ENCODE measurements at places on chromosomes 3 and 15.

DNA sequence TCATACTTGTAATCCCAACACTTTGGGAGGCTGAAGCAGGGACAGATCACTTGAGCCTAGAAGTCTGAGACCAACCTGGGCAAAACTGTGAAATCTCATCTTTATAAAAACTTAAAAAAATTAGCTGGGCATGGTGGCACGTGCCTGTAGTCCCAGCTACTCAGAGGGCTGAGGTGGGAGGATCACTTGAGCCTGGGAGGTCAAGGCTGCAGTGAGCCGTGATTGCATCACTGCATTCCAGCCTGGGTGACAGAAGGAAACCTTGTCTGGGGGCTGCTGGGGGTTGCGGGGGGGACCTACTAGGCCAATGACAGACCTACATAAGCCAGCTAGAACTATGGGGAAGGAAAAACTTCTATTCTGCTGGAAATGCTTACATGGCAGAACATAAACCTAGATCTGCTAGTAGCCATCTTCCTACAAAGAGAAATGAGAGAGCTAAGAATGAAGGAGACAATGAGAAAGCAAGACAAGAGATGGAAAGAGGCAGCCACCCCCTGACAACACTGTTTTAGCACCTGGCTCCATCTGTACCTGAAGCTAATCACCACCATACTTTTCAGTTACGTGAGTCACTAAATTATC is 23.9 kb downstream of the FOXP1 start:
- DNase-seq: no peak

DNA sequence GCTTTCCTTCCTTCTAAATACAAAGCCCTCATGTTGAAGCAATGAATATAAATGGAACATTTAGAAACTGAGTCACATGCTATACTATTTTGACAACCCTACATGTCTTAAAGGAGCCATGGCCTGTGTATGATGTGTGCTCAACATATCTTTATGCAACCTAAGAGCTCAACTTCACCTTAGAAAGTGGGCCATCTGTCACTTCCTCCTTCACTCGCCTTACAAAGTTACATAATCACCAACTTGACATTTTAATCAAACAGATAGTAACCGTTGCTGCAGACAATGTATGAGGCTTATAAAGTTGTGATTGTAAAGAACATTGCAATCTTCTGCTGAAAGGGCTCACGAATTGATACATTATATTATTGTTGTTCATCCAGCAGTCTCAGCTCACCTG is 163.6 kb downstream of the SERPINI1 start:
- peak; percentile 55 for DNase-seq

GRCh38 chr15:87193481-87193880 is 1063.1 kb downstream of the NTRK3 start:
- no peak for DNase-seq

DNA sequence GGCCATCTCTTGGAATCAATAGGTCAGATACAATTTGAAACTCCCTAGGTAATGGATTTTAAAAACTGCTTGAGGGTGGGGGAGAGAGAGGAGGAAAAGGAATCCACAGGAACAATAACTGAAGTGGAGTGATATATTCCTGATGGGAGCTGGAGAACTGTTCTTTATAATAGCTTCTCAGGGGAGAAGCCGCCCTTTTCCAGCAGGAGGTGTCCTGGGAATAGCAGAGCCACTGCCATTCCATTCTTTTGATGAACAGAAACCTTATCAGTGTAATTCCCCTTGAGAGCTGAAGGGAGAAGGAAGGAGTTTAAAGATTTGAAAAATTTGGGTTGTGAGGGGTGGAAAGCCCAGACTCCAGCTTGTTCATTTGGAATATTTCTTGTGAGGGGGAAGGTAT is 504.9 kb upstream of the DPH6 start:
- DNase-seq: no peak

DNA sequence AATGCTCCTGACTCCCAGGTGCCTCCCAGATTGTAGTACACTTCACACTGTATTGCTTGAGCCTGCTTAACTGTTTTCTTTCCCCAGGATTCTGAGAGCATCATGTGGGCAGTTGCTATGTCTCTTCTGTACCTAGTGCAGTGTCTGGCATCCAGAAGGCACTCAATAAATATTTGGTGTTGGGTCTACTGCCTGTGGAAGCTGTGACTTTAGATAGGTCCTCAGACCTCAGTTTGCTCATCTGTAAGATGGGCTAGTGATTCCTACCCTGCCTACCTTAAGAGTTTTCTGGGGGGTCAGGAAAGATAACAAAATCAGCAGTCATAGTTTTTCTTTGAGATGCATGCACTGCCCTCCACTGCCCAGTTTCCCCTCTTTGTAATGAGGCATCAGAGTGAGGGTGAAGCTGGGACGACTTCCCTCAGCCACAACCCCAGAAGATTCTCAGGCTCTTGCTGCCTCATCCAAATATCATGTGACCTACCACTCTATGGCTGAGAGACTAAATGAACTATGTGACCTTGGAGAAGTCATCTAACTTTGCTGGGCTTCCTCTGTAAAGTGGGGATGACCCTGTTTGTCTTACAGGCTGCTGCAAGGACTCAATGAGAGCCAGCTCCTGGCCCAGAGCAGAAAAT is 50.4 kb downstream of the ATP2B2 start:
- DNase-seq: peak; percentile 73

DNA sequence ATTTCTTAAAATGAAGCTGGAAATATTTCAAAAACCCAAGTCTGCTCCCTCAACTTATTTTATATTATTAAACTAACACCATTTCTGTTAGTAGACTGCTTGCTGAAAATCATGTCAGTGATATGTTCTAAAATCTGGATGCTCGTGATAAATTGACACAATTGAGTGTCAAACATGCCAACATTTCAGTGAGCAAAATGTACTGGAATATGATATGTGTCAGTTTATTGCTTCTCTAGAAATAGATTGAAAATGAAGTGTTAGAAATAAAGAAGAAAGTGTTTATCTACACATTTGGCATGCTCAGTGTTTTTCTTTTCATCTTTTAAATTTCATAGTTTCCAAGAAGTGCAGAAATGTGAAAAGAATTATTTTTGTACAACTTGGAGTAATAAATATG is 624.6 kb downstream of the SI start:
- no peak for DNase-seq

DNA sequence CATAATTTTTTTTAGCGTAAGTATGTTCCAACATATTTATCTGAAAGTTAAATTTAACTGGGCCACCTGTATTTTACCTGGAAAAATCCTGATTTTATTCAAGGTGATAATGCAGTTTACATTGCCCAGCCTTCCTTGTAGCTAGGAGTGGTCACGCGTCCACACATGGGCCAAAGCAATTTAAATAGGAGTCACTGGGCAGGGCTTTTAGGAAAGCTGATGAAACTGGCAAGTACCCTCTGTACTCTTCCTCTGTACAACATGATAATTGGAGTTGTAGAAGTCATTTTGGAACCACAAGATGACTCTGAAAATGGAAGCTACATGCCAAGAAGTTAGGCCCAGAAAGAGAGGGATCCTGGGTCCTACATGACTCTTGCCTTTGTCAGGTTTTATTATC is 9.5 kb downstream of the BTD start:
- DNase-seq: no peak

- no peak for DNase-seq
Measured at GRCh38 chr3:190366133-190366532, 21.8 kb upstream of the CLDN16 start.

DNA sequence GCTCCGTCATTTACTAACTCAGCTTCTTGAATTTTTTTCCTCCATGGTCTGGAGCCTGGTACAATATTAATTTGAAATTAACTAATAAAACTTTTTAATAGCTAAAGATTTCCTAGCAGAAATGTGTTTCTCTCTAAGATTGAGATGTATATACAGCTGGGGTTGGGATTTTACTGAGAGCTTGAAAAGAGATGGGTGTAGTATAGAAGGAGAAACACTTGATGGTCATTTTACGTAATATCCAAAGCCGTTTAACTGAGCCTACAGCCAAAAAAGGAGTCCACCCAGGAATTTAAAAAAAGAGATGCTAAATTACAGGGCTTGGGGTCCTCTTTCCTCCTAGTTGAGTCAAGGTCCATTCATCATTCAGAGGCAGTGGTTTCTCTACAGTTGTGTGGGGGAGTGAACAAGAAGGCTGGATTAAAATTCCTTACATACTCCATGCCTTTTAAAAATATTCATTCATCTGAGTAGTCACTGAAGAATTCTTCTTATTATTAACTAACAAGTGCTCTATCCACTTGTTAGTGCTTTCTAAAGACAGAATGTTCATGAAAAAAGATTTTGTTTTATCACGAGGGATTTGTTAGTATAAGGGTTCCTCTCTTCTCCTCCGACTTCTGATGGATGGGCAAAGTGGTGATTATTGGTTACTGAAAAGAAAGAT is 255.3 kb upstream of the IL12A start:
- no peak for DNase-seq

- DNase-seq: no peak
Measured at GRCh38 chr3:126845920-126846715, 136.8 kb upstream of the PLXNA1 start.

DNA sequence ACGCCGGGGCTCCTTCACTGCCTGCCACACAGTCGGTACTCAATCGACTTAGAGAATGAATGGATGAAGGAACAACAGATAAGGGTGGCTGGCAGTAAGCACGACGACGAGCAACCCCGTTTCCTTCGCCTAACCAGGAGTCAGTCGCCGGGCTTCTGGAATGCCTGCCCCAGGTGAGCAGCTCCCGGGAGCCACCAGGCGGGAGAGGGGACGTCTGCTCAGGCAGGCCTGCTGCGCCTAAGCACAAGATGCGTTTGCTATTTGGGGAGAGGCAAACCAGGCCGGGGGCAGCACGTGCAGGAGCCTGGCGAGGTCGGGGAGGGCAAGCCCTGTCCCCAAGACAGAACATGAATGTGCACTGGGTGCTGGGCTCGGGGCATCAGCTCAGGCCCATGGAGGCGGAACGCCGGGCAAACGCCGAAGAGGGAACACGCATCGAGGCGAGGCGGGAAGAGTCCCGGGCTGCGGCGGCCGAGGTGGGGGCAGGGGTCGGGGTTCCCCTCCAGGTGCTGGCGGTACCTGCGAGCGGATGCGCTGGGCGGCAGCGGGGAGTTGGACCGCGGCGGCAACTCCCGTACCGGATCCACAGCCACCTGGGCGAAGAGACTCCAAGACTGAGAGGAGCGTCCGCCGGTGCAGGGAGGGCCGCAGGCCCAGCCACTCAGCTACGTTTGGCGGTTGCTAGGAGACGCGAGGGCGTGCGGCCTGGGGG is at the start of gene CFAP92:
Gene CFAP92 (minus strand): TSS at position 616 of the 712 bp plus-strand sequence. CDS start 772 bp downstream, outside the sequence.
- DNase-seq: peak; percentile 64

DNA sequence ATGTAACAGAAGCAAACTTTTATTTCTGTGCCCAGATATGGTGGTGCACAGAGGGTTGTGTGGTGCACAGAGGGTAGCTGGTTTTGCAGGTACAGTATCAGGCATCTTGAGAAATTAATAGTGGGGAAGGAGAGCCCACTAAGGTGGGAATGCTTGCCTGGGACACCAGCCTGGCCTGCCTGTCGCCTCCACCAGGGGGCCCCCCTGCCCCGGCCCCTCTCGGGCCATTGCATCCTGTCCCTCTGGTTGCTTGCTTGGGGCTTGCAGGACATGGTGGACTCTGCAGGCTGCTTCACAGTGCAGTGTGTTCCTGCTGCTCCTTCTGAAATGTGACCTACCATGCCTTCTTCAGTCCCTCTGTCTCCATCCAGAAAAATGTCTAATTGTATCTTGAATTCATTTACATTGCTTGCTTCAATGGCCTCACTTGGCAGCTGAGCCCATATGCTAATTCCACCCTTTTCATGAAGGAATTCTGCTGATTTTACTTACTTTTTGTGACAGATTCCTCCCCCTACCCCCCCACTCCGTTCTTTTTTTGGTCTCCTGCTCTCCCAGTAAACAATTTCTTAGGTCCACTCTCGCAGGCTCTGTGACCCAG is 73.6 kb downstream of the EEFSEC start:
- DNase-seq: peak; percentile 65

DNA sequence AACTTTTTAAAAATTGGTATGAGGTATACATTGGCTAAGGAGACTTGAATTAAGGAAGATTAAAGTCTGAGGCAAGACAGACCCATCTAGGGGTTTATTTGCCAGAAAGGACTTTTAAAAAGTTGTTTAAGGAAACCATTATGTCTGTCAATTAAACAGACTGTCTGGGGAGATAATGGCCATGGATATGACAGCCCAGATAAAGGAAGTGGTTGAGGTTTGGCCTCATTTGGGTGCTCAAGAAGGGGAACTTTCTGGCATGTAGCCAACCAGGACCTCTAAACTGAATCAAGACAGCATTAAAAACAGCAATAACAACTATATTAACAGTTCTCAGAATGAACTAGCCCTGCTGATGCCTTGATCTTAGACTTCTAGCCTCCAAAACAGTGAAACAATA is 9.9 kb upstream of the CD200R1L start:
- peak; percentile 13 for DNase-seq

DNA sequence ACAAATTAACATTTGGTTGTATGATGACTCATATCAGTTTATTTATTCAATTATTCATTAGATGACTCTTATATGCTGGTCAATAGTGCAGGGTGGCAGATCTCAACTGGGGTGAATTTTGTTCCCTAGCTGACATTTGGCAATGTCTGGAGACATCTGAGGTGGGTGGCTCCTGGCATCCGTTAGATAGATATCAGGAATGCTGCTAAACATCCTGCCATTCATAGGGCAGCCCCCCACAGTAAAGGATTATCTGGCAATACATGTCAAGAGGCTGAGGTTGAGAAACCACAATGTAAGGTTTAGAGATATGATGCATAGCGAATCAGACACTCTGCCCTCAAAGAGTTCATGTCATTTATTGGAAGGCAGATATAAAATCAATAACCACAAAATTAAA is 719.9 kb downstream of the CADM2 start:
- no peak for DNase-seq

DNA sequence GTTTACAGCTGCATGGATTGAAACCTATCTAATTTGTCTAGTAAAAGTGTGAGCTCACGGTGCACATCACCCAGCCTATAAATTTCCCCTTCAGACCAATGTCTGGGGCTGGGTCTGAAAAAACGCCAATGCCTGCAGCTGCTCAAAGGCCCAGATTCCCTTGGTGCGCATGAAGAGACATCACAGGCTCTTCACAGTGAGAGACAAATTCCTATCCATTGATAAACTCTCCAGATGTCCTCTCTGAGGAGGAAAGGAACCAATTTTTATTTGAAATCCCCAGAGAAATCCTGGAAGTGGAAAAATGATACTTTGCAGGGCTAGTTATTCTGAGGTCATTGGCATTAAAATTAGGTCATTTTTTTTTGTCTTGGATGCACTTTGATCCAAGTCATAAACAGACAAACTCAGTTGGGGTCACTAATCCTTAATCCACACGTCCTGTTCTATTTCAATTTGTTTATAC is 360.5 kb downstream of the EPHA3 start:
- DNase-seq: no peak

DNA sequence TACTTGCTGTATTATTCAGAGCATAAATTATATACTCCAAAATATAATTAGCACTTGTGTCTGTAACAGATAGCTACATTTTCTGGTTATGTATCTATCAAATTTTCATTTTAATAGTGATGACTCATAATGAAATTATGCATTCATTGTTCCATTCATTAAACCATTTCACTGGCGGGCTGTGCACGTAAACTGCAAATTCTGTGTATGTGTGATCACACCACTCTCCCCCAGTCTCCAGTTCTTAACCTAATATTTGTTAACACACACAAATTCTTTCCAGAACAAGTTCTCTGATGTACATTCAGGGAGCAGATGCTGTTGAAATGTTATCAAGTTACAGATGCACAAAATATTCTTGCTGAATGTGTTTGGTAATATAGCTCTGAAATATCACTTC is 3.8 kb upstream of the KCNMB2 start:
- no peak for DNase-seq

- DNase-seq: no peak
Measured at GRCh38 chr3:46070595-46071093, 43.4 kb upstream of the XCR1 start.
